A172 (cell line): ENCODE measurements at places on chromosomes 6 and 20.

- DNase-seq: no peak
These were observed 12.4 kb upstream of the HMGN3 start for GRCh38 chr6:79246891-79247290.

DNA sequence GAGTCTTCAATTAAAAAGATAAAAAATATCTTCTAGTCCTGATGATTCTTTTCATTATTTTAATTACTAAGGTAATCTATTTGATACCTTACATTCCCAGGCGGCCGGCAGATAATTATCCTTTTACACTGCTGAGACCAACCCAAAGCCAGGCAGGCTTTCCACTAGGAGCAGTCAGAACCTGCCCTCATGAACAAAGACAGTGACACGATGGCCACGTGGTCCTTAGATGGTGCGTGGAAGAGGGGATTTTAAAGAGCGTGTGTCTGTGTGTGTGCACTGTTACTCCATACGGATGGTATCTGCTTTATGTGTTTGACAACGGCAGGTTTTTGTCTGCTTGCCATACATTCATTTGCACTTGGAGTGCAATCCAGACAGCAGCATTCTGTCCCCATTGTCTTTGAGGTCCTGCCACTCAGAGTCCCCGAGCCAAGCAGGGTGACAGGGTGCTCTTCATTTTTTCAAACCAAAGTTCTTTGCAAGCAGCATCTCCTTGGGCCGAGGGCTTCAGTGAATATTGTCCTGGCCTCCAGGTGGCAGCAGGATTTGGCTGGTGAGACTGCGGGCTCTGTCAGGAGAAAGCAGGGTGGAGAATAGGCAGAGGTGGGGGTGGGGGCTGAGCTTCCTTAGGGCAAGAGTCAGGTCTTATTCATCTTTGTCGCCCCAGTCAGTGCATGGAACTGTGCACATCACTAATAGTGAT is 260.5 kb downstream of the NRN1 start:
- no peak for DNase-seq

DNA sequence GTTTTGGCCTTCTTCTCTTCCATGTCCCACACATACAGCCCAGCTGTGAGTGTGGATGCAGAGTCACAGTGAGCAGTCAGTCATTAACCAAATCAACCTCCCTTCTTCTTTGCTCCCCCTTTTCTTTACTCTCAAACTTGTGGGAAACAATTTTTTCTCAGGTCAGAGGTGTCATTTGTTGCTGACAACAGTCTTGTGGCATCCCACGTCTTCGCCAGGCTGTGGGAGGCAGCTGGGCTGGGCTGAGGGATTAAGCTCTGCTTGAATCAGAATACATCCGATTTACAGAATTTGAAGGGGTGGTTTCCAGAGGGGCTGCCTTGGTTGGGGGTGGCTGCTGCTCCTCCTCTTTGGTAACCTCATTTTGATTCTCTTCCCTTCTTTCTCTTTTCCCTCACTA is 40.5 kb downstream of the SCGN start:
- DNase-seq: no peak

GRCh38 chr6:134247844-134248580 is 69.9 kb downstream of the SGK1 start:
- DNase-seq: no peak

- DNase-seq: no peak
These were observed 72.8 kb upstream of the CEP85L start for GRCh38 chr6:118724211-118724610.

- DNase-seq: no peak
These were observed 62.2 kb upstream of the KLHL31 start for GRCh38 chr6:53727748-53728147.

- no peak for DNase-seq
These were observed 90.6 kb downstream of the ATXN1 start for GRCh38 chr6:16670617-16671051.

DNA sequence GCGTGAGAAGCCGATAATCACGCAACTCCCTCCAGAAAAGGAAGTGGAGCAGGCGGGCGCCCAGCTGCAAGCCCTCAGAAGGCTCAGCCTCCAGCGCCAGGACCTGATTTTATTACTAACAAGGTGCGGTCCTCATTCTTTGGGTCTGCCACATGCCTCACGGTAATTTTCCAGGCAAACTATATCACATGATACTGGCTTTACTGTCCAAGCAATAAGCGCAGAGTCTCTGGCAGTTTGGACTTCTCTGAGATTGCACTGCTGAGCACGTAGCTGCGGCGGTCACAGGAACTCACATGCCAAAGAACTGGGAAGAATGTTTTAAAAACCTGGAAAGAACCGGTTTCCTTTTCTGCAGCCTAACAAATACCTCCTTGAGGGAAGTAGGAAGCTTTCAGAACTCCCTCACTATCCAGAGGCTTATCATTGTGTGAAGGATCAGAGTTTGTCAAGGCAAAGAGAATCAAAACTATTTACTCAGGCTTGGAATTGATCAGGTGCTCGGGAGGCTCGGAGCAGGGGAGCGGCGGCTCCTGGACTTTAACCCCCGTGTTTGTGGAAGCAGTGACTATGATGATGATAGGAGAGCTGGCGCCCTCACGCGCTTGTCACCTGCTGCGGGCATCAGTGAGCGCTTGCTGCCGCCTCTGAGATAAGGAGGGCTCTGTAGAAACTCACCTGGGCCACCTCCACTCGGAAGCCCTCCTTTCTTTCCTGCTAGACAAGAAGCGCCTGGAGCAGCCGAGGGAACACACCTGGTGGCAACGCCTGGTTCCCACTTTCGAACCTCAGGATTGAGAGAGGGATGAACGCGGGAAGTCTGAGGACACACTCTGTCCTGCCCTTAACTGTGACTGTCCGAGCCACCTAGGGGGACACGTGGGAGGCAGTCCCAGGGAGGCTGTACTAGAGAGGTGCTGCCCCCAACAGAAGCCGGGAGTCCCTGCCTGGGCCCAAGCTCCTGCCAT is 27.2 kb upstream of the SYNJ2 start:
- no peak for DNase-seq

DNA sequence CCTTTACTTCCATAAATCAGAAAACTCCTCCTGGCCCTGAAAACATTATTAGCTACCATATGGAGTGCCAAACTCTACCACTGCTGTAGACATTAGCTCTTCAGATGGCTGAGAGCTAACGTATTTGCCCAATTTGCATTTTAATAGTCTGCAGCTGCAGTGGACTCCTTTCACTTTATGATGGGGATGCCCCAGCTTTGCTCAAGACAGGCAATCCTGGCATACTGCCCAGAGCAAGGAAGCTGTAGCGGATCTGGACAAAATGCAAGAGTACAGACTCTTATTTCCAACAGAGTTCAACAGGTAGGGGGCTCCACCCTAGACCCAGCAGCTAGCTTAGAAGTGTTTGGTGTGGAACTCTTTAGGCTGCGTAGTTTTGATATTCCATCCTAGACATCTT is 246.7 kb downstream of the FOXC1 start:
- DNase-seq: peak; percentile 69

DNA sequence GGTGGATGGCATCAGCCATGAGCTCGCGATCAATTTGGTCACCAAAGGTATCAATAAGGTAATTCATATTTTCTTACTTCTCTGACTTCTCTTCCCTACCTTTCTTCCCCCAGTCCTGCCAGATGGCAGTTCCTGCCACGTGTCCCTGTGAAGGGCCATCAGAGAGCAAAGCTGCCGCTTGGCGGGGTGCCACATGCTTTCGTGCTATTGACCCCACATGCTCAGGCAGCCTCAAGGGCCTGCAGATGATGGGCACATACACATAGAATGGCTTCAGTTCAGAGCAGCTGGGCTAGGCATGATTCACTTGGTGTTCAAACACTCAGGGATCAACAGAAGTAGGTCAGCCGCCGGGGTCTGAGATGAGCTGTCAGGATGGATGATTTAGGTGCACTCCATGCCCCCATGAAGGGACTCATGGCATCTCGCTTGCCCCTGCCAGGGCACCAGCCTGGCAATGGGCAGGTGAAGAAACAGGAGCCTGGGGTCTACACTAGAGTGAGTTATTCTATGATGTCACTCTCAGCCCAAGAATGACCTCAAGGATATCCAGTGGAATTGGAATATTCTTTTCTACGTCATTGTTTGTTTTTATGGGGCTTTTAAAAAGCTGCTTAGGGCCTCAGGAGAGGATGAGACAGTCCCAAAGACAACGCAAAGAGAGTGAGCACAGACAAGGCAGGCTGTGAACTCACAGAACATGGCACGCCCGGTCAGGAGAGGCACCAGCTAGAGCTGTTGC is 25.5 kb downstream of the BANF2 start:
- DNase-seq: no peak

- peak; percentile 40 for DNase-seq
These were observed 31.1 kb downstream of the PLG start for GRCh38 chr6:160733050-160733646.

DNA sequence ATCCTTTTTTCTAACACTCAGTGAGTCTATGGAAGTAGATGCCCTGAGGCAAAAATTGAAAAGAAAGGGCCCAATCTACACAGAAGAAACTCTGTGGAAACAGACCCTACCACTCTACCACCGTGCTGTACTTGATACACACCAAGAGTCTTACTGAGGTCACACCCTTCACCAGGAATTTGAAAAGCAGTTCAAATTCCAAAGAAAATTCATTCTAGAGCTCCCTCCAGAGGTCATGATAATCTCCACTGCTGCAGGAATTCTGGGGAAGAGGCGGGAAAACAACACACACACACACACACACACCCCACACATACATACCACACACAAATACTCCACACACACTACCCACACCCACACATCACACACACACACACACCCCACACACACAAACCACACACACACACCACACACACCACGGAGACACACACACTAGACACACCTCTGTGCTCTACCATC is 336.8 kb downstream of the HDGFL1 start:
- DNase-seq: peak; percentile 46

DNA sequence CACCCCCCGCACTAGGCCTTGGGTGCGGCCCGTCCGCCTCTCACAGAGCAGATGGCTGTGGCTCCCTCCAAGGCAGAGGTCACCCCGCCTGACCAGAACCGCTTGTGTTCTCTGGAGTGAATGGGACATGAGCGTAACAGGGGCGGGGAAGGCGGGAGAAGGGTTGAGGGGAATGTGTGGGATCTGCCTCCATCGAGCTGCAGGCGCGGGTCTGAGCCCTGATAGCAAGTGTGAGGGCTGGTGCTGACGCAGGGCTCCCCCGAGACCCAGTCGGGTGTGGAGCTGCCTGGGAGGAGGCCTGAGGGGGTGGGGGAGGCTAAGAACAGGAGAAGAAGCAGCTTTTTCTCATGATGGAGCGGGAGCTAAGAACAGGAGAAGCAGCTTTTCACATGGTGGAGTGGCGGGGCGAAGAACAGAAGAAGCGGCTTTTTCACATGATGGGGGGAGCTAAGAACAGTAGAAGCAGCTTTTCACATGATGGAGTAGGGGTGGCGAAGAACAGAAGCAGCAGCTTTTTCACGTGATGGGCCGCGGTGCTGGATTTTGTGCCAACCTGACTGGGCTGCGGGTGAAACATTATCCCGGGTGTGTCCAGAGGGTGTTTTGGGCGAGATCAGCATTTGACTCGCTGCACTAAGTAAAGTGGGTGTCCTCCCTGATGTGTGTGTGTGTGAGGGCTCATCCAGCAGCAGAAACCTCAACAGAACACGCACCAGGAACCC is 169.3 kb downstream of the TTLL2 start:
- no peak for DNase-seq

DNA sequence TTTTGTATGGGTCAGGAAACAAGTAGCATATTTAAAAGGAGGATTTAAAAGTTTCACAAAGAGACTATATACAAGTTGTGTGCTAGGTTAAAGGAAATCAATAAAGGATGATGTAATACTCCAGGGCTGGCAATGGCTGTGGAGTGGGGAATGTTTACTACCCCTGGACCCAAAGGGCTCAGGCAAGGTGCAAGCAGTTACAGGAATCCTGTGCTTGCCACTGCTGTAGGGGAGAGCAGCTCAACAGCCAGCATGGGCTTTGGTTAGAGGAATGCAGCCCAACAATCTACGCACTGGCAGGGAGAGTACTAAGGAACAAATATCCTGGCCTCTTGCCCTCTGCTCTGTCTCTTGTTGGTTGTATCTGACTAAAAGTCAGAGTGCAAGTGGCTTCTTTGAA is 1642.2 kb downstream of the KHDRBS2 start:
- no peak for DNase-seq

DNA sequence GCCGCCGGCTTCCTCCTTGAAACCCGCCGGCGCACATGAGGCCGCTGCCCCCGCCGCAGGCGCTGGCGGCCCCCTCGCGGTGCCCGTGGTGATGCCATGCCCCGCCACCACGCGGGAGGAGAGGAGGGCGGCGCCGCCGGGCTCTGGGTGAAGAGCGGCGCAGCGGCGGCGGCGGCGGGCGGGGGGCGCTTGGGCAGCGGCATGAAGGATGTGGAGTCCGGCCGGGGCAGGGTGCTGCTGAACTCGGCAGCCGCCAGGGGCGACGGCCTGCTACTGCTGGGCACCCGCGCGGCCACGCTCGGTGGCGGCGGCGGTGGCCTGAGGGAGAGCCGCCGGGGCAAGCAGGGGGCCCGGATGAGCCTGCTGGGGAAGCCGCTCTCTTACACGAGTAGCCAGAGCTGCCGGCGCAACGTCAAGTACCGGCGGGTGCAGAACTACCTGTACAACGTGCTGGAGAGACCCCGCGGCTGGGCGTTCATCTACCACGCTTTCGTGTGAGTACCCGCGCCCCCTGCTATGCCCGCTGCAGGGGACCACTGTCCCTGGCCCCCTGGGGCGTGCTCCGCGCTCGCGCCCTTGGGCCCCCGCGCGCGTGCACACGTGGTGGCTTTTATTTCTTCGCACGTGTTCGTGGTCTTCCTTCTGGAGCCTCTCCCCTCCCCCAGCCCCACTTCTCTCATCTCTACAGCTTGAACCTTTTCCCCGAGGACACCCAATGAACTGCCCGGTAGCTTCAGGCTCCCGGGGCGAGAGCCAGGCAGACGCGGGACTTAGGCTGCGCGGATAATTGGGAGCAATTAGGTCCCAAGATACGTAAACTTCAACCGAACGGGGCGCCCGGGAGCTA is 453 bp downstream of the KCNQ5 start:
- peak; percentile 11 for DNase-seq

DNA sequence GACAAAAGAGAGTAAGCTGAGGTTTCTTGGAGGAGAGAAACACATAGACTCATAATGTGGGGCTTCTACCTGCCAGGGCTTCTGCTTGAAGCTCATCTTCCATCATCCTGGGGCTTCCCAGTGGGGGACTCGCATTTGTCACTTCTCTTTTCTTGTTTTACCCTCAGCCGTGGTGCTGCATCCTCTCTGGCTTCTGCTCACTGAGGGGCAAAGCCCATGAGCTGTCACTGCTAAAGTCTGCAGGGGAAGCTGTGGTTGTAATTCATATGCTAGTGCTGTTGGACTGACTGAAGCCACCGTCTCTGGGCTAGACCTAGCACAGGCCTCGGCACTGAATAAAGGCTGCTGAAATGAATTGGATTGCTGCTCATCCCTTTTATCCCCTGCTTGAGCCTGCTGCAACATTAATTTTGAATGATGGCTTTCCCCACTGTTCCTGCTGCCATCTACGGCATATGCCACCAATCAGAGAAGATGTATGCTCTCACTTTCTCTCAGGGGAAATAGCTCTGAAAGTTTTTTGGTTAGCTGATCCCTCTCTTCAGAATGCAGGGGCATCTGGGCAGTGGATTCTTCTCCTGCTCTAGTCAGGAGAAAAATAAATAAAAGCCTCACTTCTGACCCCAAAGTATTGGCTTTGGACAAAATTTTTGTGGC is 568.4 kb upstream of the MAP3K7 start:
- no peak for DNase-seq
